Aorta (tissue), 5 donors: ENCODE measurements at places on chromosomes 7 and 10. TPM values are rescaled to one million over a fixed set of nuclear protein-coding genes. Genes with fewer than 3 reads are reported as not detected.

Gene HNRNPA2B1
- 345 TPM for polyA plus RNA-seq

Gene VIPR2
- polyA plus RNA-seq: 3.3 TPM

Gene C10orf67
- polyA plus RNA-seq: not detected

- no peaks in the 10 kb centered on the region for H3K4me1 ChIP-seq
- H3K4me3 ChIP-seq: no peak overlapping the region
- H3K27ac ChIP-seq: no peak overlapping the region
- H3K36me3 ChIP-seq: no peaks in the 10 kb centered on the region
- H3K27me3 ChIP-seq: peaks cover 2% of the 10 kb centered on the region
These were observed 15.6 kb downstream of the FANK1 start for GRCh38 chr10:125911990-125912389.

- H3K4me3 ChIP-seq: no peak overlapping the region
- no peaks in the 10 kb centered on the region for H3K27me3 ChIP-seq
- DNase-seq: no peak
- no peaks in the 10 kb centered on the region for H3K4me1 ChIP-seq
- H3K36me3 ChIP-seq: peaks cover 3% of the 10 kb centered on the region
- H3K27ac ChIP-seq: no peak overlapping the region
These were observed 55.3 kb downstream of the SLC25A13 start for GRCh38 chr7:96266580-96266979.

DNA sequence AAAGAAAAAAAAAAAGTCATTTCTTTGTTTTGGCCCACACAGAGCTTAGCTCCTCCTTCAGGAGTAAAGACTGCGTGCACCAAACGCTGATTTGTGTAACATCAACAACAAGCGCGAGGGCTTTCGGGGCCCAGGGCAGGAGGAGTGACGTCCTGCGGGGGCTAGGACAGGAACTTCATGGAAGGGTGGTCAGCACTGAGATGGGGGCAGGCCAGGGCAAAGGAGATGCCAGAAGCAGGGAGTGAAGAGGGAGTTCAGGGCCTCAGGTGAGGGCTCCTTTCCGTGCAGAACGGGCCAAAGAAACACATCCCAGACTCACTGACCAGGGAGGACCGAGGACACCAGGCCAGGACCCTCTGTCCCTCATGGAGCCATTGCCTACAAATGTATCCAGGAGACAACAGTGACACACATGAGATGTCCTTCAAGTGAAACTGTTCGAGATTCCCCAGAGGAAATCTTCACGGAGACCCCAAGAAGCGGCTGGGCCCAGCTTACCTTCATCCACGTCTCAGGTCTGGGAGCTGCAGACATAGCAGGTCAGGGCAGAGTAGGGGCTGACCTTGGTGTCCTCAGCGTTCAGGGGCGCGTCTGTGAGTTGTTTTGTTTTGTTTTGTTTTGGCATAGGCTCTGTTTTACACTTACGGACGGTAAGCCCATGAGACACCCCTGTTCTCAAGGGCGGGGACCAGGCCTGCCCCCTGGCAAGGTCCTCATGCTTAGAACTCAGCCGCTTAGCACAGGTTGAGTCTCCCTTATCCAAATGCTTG lies 30.4 kb upstream of the SHH start:
- H3K4me1 ChIP-seq: no peaks in the 10 kb centered on the region
- no peak overlapping the region for H3K27ac ChIP-seq
- DNase-seq: peak; percentile 57

GRCh38 chr10:123642293-123642692 lies 23.9 kb upstream of the GPR26 start:
- DNase-seq: no peak
- H3K4me3 ChIP-seq: no peak overlapping the region
- H3K36me3 ChIP-seq: no peaks in the 10 kb centered on the region
- H3K4me1 ChIP-seq: no peaks in the 10 kb centered on the region
- H3K27ac ChIP-seq: no peak overlapping the region
